ENCODE measurements at places on chromosomes 16 and 17. TPM values are rescaled to one million over a fixed set of nuclear protein-coding genes. Genes with fewer than 3 reads are reported as not detected.

Gene CD300E
- total RNA-seq = 0.52 TPM

Gene NT5M
- total RNA-seq = 4.2 TPM

Gene DHX8
- total RNA-seq = 23.0 TPM

Gene TOX3
- total RNA-seq = 0.52 TPM

Gene HBQ1
- total RNA-seq = 14.1 TPM

Gene WSCD1
- total RNA-seq = 33.4 TPM

Gene MNT
- 5.2 TPM for total RNA-seq

Gene DYNLL2
- 18.3 TPM for total RNA-seq

Gene TP53TG3
- total RNA-seq = not detected
